ENCODE measurements at places on chromosomes 12 and 14. TPM values are rescaled to one million over a fixed set of nuclear protein-coding genes. Genes with fewer than 3 reads are reported as not detected.

GRCh38 chr14:75134644-75135043 is 7.8 kb upstream of the NEK9 start:
- no peak for DNase-seq

GRCh38 chr12:50082644-50083043 is 2.5 kb upstream of the SMARCD1 start:
- no peak for DNase-seq

GRCh38 chr12:70787612-70788011 is 132.9 kb downstream of the PTPRR start:
- no peak for DNase-seq

GRCh38 chr14:69784942-69785341 is 12.1 kb downstream of the SLC10A1 start:
- DNase-seq = no peak

DNA sequence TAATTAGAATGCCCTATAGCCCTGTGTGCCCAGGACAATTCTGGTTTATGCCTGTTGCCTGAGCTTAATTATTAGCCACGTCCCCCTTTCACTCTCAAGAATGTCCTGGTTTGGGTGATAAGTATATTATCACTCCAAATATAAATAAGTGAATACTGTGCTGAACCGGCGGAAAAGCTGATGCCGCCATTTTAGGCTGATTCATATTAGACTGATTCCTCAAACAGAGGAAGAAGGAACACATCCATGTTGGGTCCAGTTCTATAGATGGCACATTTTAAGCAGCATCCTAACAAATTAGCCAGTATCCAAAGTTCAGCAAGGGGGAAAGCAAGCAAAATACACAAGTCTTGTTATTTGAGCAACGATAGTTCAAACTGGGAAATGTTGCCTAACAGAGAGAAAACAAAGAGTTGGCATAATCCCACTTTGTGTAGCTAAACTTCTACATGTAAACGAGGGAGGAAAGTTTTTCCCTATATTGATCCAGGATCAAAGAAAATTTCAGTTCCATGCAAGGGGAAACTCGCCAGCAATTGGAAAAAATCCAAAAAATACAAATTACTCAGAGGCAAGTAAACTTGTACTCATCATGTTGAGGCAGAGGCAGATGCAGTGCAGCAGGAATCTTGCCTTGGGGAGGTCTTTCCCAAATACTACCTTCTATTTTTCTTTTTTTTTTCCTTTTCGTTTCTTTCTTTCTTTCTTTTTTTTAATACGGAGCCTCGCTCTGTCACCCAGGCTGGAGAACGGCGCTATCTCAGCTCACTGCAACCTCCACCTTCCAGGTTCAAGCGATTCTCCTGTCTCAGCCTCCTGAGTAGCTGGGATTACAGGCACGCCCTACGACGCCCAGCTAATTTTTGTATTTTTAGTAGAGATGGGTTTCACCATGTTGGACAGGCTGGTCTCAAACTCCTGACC is 96.2 kb downstream of the ITPR2 start:
- DNase-seq = no peak

The STXBP6 gene
- 43.5 TPM for total RNA-seq

The TAS2R9 gene
- total RNA-seq = not detected

The LMNTD1 gene
- total RNA-seq = not detected

The BHLHE41 gene
- total RNA-seq = 35.9 TPM

The CCDC196 gene
- total RNA-seq = not detected
